ENCODE measurements at places on chromosomes 7 and 10.

GRCh38 chr7:42414941-42415505 lies 178.0 kb upstream of the GLI3 start:
- peak; percentile 58 for DNase-seq

DNA sequence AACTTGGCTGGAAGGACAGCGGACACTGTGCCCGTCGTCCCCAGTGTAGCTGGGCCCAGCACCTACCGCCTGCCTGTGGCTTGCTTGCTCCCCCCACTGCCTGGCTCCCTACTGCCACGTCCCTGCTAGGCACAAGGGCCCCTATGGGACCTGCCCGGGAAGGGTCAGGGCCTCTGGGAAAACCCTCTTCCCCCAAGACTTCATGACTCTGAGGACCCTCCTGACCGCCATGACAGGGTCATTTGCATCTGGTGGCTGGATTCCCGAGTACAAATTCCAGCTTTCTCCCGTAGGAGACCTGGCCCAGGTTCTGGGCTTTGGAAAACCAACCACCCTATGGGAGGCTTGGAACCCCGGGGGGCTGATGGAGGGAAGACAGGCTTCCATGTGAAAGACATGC lies 1.4 kb upstream of the MMD2 start:
- no peak for DNase-seq

DNA sequence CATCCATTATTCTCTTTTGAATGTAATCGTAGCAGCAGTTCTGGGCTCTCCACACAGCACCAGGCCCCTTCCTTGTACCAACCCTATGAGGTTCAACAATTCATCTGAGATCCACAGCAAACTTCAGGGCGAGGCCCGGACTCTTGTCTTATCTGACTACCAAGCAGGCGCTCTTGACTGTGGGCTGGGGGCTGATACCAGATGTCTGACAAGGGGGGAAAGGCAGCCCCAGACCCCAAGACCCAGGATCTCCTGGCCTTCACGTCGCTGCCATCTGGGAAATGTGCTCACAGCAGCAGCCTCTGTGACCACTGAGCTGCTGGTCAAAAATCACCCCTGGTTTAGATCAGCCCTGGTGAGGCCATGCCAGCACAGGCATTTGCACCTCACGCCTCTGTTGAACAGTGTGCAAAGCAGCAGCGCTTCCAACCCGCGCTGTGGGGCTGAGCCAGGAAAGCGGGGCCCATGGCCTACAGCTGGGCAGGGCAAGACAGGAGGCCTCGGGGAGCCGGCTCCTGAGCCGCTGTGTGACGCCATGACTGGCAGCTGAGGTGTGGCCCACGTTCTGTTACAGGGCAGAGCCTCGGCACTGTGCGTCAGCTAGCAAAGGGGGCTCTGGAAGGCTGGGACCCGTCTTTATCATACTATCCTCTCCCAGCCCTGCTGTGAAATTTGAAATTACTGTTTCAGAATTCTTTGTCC lies 143.9 kb downstream of the PAXIP1 start:
- DNase-seq: no peak

GRCh38 chr10:113169853-113170460 lies 219.9 kb downstream of the TCF7L2 start:
- DNase-seq: no peak

DNA sequence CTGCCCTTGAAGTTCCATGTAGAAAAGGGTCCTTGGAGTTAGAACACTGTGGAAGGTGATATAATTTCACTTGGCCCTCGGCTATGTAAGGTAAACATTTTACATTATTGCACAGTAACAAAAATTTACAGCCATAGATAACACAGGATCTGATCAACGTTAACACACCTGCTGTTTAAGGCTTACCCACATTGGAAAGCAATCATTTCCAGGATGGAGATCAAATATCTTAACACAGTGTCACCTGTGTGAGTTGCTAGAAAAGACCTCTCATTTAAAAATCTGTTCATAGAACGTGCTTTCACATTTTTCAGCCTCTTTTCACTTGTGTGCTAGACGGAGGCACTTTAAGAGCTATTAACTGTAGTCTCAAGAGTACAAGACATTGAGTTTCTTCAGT lies 1.9 kb downstream of the TMEM229A start:
- DNase-seq: no peak

GRCh38 chr7:66602159-66602558 lies 26.5 kb upstream of the KCTD7 start:
- no peak for DNase-seq

All from cardiac fibroblast (primary cell).